ENCODE measurements at places on chromosomes 11 and 22.

DNA sequence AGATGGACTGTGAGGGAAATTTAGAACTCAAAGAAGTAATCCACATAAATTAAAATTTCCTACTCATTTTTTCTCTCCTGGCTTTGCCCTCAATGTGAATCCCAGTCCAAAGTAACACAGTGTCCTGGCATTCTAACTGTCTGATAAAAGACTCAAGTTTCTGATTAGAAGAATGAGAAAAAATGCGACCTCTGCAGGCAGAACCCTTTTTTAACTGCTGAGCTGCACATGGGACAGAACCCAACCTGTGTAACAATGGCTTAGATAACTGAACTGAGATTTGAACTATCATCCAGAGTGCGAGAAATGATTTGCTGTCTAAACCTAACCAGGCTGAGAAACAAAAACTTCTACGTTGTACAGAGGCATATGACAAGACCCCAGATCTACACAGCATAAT lies 385.6 kb upstream of the LRRC4C start:
- no peak for DNase-seq

DNA sequence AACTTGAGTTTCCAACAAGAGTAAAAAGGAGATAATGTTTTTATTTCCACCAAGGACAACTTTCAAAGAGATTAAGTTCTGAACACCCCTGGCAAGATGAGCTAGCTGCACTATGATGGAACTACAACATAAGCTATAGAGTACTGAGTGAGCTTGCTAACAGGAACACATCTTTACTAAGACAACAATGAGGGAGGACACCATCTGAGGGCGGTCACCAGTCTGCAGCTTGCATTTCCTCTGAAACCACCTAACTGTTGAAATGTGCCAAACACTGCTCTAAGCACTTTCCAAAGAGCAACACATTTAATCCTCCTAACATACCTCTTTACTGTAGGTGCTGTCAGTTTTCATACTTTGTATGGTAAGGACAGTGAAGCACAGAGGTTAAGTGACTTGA lies 68.4 kb downstream of the TCF20 start:
- no peak for DNase-seq

GRCh38 chr11:43366677-43367076 lies 8.0 kb downstream of the TTC17 start:
- DNase-seq: no peak

GRCh38 chr11:118067006-118067405 lies 9.9 kb upstream of the TMPRSS4 start:
- no peak for DNase-seq

DNA sequence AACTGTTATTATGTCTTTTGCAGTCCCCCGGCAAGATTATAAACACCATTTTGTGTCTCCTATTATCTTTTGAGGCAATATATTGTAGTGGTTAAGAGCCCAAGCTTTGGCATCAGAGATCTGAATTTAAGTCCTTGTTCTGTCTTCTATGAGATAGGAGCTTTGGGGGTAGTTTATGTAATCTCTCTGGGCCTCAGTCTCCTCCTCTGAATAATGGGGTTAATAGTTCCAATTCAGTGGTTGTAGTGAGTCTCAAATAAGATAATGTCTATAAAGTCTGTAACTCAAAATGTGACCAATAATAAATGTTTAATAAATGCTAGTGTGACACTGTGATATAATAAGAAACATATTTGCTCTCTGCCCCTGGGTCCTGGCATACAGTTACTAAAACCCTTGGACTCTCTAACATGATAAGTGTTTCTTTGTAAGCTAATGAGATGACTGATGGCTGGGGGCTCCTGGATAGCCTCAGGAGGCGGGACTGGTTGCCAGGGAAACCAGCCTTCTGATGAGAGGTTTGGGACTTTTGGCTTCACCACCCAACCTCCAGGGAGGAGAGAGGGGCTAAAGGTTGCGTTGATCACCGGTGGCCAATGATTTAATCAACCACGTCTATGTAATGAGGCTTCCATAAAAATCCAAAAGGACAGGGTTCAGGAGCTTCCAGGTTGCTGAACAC lies 183.4 kb upstream of the MTMR2 start:
- DNase-seq: no peak

DNA sequence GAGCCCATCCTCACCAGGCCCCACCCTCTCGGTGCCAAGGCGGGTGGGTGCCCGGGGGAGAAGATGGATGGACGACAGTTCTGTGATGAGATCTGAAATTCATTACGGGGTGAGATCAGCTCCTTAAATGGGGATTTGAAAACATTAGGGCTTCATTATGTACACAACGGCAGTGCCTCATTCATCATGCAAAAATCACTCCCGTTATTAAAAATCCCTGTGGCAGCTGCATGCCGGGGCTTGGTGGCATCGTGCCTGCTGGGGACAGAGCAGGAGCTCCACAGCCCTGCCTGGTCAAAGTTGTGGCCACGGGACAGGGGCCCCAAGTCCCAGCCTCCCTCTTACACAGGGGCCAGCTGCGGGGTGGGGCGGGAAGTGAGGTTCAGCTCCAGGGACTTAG lies 20.2 kb downstream of the OTUB1 start:
- no peak for DNase-seq

GRCh38 chr11:116101902-116102301 lies 597.7 kb upstream of the CADM1 start:
- DNase-seq: no peak

DNA sequence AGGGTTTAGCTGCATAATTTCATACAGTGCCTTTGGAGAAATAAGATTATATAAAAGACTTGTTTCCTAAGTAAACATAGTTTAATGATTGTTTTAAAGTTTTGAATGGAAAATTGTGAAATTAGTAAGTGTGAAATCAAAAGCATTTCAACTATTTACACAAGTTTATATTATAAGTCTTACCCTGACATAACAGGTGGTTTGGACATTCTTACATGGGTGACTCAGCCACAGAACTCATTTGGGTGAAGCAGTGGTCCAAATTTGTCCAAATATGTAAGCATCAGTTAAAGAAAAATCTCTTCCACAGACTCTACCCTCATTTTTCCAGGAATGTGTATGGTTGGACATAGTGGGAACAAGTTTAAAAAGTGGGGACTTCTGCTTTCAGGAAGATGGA lies 68.0 kb downstream of the USP47 start:
- DNase-seq: no peak

GRCh38 chr22:41907436-41908401 lies 7.2 kb downstream of the SHISA8 start:
- DNase-seq: no peak

GRCh38 chr11:19039409-19039808 lies 21.1 kb downstream of the MRGPRX2 start:
- DNase-seq: no peak

GRCh38 chr11:61737636-61738386 lies 14.6 kb upstream of the MYRF start:
- no peak for DNase-seq

GRCh38 chr22:50010676-50011446 lies 1.7 kb downstream of the IL17REL start:
- peak; percentile 37 for DNase-seq

GRCh38 chr11:13927481-13927880 lies 35.0 kb upstream of the SPON1 start:
- DNase-seq: no peak

- no peak for DNase-seq
These were observed 663.2 kb downstream of the CNTN5 start for GRCh38 chr11:99683933-99684332.

DNA sequence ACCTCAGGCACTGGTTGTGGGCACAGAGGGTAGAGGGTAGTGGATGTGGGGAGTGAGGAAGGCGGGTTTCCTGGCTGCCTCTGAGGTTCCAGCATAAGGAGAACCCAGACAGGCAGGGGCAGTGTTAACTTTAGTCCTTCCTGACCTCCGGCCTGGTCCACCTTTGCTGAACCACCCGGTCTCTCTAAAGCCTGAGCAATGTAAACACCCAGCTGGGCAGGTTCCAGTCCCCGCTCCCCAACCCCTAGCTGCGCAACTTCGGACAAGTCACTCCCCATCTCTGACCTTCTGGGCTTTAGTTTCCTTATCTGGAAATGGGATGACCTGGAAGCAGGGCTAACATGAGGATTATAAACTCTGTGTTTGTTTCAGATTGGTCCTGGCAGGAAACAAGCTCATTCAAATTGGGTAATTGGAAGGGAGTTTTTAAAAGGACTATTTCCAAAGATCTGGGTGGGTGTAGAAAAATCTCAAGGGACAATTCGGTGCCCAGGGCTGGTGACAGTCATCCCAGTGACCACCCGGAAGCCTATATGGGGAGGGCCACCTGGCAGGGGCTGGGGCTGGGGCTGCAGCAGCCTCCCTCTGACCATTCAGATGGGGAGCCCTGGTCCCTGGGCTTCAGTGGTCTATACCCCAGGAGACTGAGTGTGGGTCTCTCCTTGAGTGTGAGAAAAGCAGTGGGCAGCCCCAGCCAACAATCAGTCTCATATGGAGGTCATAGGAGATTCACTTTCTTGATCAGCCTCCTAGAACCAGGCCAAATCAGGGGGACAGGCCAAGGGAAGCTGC lies 108.3 kb upstream of the SYT13 start:
- no peak for DNase-seq

GRCh38 chr22:38950527-38951295 lies 6.7 kb upstream of the APOBEC3A start:
- DNase-seq: no peak

- DNase-seq: no peak
These were observed 997.8 kb upstream of the CHORDC1 start for GRCh38 chr11:91220476-91221202.

DNA sequence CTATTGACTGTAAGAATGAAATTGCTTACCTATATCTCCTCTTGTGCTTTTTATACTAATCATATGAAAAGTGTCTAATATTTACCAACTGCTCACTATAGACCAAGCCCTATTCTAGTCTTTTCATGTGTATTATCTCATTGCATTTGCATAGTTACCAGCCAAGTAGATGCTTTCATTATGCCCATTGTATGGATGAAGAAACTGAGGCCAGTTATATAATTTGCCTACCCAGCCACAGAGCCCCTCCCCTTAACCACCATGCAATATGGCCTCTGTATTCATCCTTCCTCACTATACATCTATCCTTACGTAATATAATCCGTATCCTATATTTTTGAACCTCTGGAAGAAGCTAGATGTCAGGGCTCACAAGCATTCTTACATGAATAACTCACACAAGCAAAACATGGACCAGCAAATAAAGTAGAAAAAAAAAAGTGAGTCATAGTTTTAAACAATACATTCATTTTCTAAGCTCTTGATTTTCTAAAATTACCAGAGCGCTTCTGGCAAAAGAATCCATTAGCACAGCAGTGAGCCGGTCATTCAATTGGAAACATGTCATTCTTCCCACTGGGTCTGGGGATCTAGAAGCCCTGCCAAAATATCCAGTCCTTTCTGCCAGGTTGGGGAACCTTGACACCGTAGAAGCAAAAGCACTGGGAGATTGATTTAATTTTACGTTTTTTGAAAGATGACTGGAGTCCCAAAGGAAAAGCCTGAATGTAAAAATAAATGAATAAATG lies 80.0 kb downstream of the C11orf91 start:
- DNase-seq: no peak

GRCh38 chr11:75303544-75304224 lies 47.8 kb downstream of the ARRB1 start:
- no peak for DNase-seq

DNA sequence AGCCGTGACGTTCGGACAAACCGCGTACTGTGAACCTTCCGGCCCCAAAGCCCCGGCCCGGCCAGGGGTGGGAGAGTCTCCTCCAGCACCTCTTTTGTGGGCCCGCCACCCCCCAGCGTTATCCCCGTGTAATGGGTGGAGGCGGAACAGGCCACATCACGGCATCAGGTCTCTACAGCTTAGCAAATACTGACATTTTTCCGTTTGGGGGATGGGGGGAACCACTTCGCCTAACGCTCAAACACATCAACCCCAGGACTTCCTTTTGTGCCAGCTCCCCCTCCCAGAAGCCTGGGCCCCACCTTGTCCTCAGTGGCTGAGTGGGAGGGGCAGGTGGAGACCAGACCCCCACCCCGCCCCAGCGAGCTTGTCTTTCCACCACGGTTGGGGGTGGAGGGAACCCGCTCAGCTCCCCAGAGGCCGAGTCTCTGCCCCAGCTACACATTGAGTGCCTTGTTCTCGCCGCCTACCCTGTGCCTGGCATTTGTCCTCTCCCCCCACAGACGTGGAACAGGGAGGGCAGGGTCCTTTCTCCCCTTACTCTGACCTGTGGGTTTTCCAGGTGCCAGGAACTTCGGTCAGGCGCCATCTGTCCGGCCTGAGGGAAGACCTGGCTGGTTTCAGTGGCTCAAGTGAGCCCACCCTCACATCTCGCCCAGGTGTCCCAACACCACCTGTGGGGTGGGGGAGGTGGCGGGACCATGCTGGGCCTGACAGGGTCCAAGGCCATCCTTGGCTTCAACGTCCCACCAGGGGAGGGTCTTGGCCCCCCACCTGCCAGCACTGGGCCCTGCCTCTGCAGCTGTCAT lies 29.6 kb downstream of the SBF1 start:
- DNase-seq: no peak

DNA sequence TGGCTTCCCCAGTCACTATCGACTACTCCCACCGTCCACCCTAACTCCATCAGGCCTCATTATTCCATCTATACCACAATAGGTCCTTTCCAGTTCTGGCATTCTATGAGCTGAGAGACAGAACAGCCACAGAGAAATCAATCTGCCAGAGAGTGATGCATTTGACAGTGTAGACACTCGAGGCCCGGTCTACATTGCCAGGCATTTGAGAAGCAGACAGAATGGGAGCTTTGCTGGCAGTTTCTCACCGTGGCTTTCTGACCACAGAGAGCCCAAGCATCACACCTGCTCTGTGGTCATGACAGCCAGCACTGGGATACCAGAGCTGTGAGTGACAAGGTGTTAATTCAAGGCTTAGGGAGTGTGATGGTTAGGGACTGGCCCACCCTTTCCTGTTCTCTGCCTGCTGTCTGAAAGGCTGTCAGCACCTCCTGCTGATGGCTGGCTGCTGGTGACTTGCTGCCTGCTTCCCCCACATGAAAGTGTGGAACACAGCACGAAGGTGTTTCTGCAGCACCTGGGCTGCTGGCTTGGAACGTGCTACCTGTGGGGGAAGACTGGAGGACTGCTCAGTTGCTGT lies 137.8 kb downstream of the KIRREL3 start:
- DNase-seq: no peak

- DNase-seq: no peak
These were observed 104.6 kb upstream of the FGF3 start for GRCh38 chr11:69923641-69924307.
